ENCODE measurements at places on chromosomes 3 and 15.

DNA sequence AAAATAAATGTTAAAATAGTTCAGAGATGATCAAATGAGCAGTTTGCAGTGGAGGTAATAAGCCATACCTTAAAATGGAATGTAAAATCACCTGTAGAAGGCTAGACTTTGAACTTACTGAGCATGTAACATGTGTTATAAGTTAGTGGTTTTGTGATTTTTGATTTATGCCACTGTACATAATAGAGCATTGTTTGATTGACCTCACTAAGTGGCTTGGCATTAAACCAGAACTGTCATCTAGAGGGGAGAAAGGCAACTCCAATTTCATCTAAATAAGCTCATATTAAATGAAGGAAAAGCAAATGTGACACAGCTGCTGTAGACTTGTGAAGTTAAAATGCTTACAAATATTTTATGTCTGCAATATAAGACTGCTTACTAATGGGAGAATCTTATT lies 387.9 kb downstream of the ZIC1 start:
- no peak for DNase-seq

DNA sequence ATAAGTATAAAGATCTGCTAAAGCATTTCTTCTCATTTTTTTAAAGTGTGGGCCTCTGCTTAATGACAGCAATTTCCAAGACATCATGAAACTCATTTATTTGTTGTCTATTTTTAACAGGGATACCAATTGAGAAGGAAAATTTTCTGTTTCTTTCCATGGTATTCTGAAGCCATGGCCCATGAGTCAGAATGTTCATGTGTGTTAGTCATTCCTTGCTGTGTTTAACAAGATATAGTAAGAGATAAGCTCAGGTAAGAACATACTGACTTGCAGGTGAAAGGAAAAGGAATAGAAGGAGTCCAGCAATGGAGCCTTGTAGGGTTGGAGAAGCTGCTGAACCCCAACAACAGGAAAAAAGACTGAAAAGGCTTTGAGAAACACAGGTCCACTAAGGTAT lies 17.0 kb upstream of the ARID3B start:
- DNase-seq, result no peak

GRCh38 chr3:54358969-54359694 lies 236.8 kb downstream of the CACNA2D3 start:
- no peak for DNase-seq

GRCh38 chr3:69770976-69771634 lies 31.8 kb downstream of the MITF start:
- no peak for DNase-seq

DNA sequence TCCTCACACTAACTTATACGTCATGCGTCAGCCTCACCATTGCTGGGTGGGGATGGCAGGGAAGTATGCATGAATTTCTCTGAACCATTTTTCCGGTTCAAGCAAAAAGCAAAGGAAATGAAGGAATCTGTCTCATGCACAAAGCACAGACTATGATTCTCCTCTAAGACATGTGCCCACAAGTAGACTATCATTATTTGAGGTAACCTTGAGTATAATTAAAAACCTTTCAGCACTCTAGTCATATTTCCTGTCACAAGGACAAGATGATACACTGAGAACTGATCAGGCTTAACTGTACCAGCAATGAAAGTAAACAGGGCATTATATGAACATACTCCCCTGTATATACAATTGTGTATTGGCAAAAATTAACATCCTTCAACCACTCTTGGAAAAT lies 56.7 kb upstream of the TSC22D2 start:
- no peak for DNase-seq

GRCh38 chr3:15287565-15288330 lies 44.6 kb downstream of the SH3BP5 start:
- DNase-seq, result no peak

DNA sequence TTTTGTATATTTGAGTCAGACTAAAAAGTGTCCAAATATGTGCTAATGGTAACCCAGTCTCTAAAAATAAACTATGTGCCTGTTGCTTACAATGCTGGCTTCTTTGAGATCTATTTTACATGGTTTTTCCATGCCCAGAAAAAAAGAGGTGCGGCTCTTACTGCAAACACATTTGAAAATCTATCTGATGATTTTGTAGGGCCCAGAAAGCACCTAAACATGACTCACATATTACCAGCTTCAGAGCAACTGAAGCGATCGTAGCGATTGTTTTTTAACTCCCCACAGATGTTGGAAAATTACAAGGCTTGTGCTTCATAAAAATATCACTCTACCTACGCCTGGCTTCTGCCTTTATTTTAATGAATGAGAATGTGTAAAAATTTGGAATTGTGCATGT lies 53.5 kb downstream of the SUCNR1 start:
- no peak for DNase-seq

DNA sequence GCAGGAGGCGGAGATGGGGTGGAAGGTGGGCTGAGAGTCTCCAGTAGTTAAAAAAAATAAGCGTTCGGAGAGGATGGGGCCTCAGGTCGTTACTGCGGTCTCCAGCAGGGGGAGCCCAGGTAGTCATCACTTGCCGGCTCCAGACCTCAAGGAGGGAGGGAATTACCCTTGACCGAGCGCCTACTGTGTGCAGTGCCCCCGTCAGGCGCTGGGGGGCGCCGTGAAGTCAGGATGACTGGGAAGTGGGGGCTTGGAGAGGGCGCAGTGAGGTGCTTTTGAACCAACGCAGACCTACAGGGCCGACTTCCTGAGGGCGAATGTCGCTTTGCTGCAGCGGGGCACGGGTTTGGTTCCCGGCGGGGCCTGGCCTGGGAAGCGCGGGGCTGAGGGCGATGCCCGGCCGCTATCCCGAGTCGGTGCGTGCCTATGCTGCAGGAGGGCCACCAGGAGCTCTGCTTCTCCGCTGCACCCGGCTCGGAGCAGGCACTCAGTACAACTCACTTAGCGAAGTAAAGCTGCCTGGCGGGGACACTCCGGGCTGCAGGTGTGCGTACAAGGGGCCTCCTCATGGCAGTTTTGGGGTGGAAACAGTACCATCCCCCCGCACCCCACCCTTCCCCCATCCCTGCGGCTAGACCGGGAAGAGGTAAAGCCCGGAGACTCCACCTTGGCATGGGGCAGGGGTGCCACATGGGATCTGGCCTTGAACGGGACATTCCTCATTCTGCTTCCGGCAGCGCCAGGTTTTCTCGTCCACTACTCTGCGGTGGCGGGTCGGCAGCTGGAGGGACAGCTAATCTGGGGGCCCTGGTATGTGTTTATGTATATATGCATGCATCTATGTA lies 79.8 kb downstream of the RHCG start:
- peak; percentile 92 for DNase-seq
